ENCODE measurements at places on chromosomes 3 and 15. TPM values are rescaled to one million over a fixed set of nuclear protein-coding genes. Genes with fewer than 3 reads are reported as not detected.

GRCh38 chr3:63909431-63909830 lies 2.8 kb downstream of the SCAANT1 start:
- H3K36me3 ChIP-seq, result peaks cover 7% of the 10 kb centered on the region
- no peak for DNase-seq
- no peak overlapping the region for H3K27ac ChIP-seq
- H3K4me1 ChIP-seq, result peaks cover 30% of the 10 kb centered on the region

GRCh38 chr15:73550190-73550589 lies 83.0 kb downstream of the NPTN start:
- DNase-seq, result no peak
- H3K27ac ChIP-seq, result no peak overlapping the region
- H3K36me3 ChIP-seq, result no peaks in the 10 kb centered on the region
- H3K27me3 ChIP-seq, result no peaks in the 10 kb centered on the region

DNA sequence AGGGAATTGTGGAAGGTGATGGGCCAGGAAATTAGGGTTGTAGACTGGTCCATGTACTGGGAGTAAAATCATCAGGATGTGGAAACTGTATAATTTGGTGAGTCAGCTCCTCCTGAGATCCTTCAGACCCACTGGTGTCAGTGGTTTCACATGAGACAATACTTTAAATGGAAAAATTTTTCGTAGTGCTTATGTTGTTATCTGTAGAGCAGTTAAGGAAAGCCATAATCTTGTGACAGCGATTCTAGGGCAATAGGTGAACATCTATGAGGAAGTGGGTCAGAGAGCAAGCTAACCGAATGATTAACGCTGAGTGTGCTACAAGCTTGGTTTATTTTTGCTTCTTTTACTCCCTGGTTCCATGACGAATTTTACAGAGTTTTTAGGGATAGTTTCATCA lies 200.6 kb downstream of the CADM2 start:
- H3K36me3 ChIP-seq, result no peaks in the 10 kb centered on the region
- DNase-seq, result no peak
- H3K27me3 ChIP-seq, result no peaks in the 10 kb centered on the region
- no peak overlapping the region for H3K4me3 ChIP-seq
- no peak overlapping the region for H3K27ac ChIP-seq

- no peaks in the 10 kb centered on the region for H3K36me3 ChIP-seq
- H3K4me1 ChIP-seq, result no peaks in the 10 kb centered on the region
Observed at GRCh38 chr3:168865022-168865551, 769.4 kb upstream of the GOLIM4 start.

DNA sequence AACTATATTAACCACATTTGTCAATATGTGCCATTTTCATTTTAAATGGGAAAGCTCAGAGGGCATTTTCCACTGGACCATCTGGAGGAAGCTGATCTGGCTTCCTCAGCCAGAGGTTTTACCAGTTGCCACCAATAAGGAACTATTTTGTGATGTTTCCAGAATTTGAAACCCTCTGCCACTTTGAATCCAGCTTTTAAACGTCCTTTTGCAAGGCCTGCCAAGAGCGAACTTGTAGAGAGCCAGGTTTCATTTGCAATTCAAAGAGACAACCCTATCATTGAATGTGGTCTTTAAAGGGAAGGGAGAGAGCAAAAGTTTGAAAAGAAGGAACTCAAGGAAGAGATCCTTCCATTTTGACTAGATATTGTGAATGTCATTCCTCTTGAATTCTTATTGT lies 123.3 kb upstream of the CHL1 start:
- H3K27ac ChIP-seq, result no peak overlapping the region
- DNase-seq, result no peak
- no peaks in the 10 kb centered on the region for H3K4me1 ChIP-seq
- H3K27me3 ChIP-seq, result no peaks in the 10 kb centered on the region
- no peaks in the 10 kb centered on the region for H3K36me3 ChIP-seq

- no peak overlapping the region for H3K27ac ChIP-seq
- H3K4me3 ChIP-seq, result no peak overlapping the region
- no peaks in the 10 kb centered on the region for H3K27me3 ChIP-seq
Observed at GRCh38 chr3:45417930-45418847, 29.8 kb downstream of the LARS2 start.

DNA sequence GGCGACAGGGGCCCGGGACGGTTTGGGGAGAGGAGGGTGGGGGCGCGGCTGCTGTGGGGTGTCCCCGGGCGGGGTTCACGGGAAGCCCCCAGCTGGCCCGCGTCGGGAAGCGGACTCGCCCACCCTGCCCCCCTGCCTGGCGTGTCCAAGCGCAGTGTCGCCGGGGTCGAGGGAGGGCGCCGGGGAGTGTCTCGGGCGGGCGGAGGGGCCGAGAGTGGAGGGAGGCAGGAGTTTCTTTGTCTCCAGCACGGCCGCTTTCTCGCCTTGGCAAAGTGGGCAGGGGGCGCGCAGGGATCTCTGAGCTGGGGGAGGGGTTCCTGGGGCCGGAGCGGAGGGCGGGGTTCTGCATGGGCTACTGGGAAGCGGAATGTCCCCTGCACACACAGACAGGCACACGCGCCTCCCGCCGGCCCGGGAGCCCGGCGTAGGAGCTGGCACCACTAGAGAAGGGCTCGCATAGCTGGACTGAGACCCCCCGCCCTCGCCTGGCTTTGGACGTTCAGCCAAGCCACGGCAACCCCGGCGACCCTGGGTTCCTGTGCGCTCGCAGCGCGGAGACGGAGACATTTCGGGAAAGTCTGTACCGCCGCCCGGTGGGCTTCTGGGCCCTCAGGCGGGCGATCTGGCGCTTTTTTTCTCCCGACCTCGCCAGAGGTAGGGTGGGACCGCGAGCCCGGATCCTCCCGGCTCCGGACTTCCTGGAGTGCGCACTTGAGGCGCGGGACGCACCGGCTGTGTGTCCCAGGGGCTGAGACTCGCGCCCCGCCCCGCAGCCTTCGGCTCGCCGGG lies 822 bp downstream of the ST8SIA2 start:
- H3K4me3 ChIP-seq, result no peak overlapping the region
- no peaks in the 10 kb centered on the region for H3K36me3 ChIP-seq
- H3K27ac ChIP-seq, result no peak overlapping the region
- H3K4me1 ChIP-seq, result peaks cover 9% of the 10 kb centered on the region
- peak; percentile 33 for DNase-seq

DNA sequence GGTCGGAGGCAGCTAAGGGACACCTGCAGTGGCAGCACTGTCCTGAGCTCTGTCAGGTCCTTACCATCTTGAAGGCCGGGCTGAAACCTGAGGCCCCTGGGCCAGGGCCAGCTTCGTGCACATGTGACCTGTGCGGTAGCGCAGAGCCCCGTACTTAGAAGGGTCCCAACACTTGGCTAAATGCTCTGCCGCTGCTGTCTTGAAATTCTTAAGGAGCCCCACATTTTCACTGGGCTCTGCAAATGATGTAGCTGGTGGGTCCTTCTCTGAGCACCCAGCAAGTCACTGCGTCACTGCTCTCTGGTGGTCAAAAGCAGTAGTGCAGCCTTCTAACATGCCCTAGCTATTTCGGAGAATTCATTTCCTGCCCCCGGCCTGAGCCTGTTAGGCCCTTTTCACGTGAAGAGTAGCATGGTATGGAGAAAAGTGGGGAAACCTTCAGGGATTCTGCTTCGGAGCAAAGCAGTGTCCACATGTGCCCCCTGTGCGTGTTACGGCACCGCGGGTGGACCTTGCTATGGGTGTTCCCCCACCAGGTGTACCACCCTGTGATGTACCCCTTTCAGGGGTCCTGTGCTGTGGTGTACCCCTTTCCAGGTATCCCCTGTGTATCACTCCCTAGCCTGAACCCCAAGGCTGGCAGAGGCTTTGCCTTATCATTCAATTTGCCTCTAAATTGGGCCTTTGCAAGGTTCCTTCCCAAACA lies 79.7 kb downstream of the TMEM266 start:
- no peak overlapping the region for H3K4me3 ChIP-seq
- DNase-seq, result peak; percentile 70
- H3K27ac ChIP-seq, result no peak overlapping the region
- H3K4me1 ChIP-seq, result peaks cover 4% of the 10 kb centered on the region
- H3K36me3 ChIP-seq, result no peaks in the 10 kb centered on the region
- peaks cover 28% of the 10 kb centered on the region for H3K27me3 ChIP-seq

- DNase-seq, result no peak
- peaks cover 14% of the 10 kb centered on the region for H3K36me3 ChIP-seq
- no peaks in the 10 kb centered on the region for H3K27me3 ChIP-seq
- no peak overlapping the region for H3K27ac ChIP-seq
- peaks cover 37% of the 10 kb centered on the region for H3K4me1 ChIP-seq
Observed at GRCh38 chr3:46934498-46935167, 41.9 kb downstream of the CCDC12 start.

GRCh38 chr3:113625834-113626233 lies 70.6 kb downstream of the USF3 start:
- no peak overlapping the region for H3K4me3 ChIP-seq
- no peak overlapping the region for H3K27ac ChIP-seq
- peaks cover 34% of the 10 kb centered on the region for H3K36me3 ChIP-seq
- peaks cover 6% of the 10 kb centered on the region for H3K4me1 ChIP-seq
- H3K27me3 ChIP-seq, result no peaks in the 10 kb centered on the region

GRCh38 chr3:56557831-56558170 lies 826 bp downstream of the CCDC66 start:
- H3K27ac ChIP-seq, result peak overlapping the region; percentile 99
- H3K4me3 ChIP-seq, result peak overlapping the region; percentile 97
- DNase-seq, result no peak

DNA sequence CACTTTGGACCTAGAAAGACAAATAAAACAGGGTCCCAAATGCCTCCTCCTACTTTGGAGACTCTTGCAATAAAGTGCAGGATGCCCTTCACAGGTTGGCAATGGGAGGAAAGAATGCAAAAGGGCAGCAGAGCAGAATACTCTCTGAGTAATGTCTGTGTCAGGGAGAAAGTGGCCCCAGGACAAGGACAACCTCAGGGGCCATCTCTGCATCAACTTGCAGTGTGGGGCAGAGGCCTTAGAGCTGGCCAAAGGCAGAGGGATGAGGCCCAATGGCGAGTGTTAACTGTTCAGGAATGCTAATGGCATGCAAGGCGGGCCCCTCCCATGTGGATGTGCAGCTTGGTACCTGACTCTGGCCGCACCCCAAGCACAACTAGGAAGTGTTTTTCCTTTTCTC lies 8.4 kb downstream of the UPK1B start:
- no peaks in the 10 kb centered on the region for H3K4me1 ChIP-seq
- H3K4me3 ChIP-seq, result no peak overlapping the region
- peaks cover 14% of the 10 kb centered on the region for H3K27me3 ChIP-seq
- no peak for DNase-seq

DNA sequence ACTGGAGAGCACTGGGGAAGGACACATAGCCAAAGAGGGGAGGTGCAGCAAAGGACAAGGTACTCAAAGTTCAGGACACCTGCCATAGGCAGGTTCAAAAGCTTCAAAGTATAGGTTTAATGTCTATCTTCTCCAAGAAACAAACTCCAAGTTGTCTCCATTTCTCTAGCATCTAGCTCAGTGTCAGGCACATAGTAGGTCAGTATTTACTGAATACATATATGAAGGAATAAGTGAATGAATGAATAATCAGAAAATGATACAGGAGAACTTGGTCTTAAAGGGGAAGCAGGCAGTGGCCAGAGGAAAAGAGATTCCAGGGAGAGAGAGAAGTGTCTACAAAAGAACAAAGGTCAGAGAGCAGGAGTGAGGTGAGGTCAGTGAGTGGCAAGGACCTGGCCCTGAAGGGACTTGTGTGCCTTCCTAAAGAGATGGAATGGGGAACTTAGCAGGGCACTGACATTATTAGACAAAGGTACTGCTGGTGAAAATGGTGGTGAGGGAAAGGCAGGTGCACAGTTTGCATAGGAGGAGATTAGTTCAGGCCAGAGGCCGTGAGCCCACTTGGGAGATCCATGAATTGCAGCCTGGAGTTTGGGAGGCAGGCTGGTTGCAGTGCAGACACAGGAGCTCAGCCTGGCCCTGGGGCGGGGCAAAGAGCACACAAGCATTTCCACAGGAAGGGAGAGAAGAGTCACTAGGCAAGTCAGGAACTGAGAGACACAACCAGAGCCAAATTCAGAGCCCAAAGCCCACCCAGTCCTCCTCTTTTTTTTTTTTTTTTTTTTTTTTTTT lies 21.4 kb downstream of the TBC1D2B start:
- H3K27me3 ChIP-seq, result no peaks in the 10 kb centered on the region
- peak overlapping the region; percentile 81 for H3K27ac ChIP-seq
- no peak for DNase-seq
- peaks cover 30% of the 10 kb centered on the region for H3K36me3 ChIP-seq
- H3K4me3 ChIP-seq, result peak overlapping the region; percentile 51
- H3K4me1 ChIP-seq, result peaks cover 71% of the 10 kb centered on the region

- no peak for DNase-seq
- no peaks in the 10 kb centered on the region for H3K4me1 ChIP-seq
- H3K36me3 ChIP-seq, result peaks cover 7% of the 10 kb centered on the region
- no peaks in the 10 kb centered on the region for H3K27me3 ChIP-seq
- no peak overlapping the region for H3K27ac ChIP-seq
Observed at GRCh38 chr15:80942746-80943565, 46.7 kb downstream of the MESD start.

GRCh38 chr3:182980204-182981037 lies at the start of gene DCUN1D1:
TSS of gene DCUN1D1 (minus strand) at chr3:182980538. CDS start at chr3:182980489, 49 bp downstream.
- peak within 1 kb of the TSS; percentile 91 for H3K27ac ChIP-seq
- H3K4me1 ChIP-seq, result peaks cover 41% of the 10 kb centered on the region
- H3K36me3 ChIP-seq, result peaks cover 3% of the 10 kb centered on the region
- H3K4me3 ChIP-seq, result peak within 1 kb of the TSS; percentile 97

- no peak for DNase-seq
- H3K4me1 ChIP-seq, result no peaks in the 10 kb centered on the region
- H3K4me3 ChIP-seq, result no peak overlapping the region
Observed at GRCh38 chr3:146382386-146382785, 87.0 kb downstream of the PLSCR2 start.

DNA sequence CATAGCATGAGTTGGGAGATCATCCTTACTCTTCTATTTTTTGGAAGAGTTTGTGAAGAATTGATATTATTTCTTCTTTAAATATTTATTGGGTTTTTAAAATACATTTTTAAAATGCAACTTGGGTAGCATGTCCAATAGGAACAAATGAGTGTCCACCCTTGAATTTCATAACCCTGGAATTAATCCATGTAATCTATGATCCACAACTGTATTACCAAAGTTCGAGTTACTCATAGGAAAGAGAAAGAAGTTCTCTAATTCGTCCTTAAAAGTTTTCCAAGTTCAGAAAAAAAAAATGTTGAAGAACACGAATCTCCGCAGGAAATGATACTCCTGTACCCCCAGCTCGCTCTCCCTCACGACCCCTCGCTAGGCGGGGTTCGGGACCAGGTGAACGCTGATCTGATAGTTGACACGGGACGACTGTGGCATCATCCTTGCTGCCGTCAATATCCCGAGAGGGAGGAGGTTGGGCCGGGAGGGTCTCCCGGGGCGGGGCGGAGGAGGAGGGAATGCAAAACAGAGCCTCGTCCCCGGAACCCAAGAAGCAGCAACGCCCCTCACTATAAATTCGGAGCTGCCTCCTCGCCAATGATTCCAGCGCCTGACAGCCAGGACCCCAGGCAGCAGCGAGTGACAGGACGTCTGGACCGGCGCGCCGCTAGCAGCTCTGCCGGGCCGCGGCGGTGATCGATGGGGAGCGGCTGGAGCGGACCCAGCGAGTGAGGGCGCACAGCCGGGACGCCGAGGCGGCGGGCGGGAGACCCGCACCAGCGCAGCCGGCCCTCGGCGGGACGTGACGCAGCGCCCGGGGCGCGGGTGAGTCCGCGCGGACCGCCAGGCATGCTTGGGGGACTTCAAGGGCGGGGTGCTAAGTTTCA lies at the start of gene AGTR1:
Gene AGTR1 (plus strand): TSS at position 598 of the 884 bp plus-strand sequence. CDS start 43,133 bp downstream, outside the sequence.
- no peak within 1 kb of the TSS for H3K27ac ChIP-seq
- no peak within 1 kb of the TSS for H3K4me3 ChIP-seq
- no peaks in the 10 kb centered on the region for H3K4me1 ChIP-seq
- no peaks in the 10 kb centered on the region for H3K36me3 ChIP-seq
- H3K27me3 ChIP-seq, result peaks cover 17% of the 10 kb centered on the region

Gene ZNF619
- 11.3 TPM for total RNA-seq

Gene GOLGA6D
- total RNA-seq, result not detected

Gene ZNF385D
- total RNA-seq, result not detected

Gene WNT7A
- 1.5 TPM for total RNA-seq

Gene CSPG5
- total RNA-seq, result 0.43 TPM

Gene SOX2
- not detected for total RNA-seq

Gene FBXW12
- not detected for total RNA-seq

Gene CCR8
- 1.2 TPM for total RNA-seq

Gene PARP3
- total RNA-seq, result 23.5 TPM

Gene GP5
- 2.3 TPM for total RNA-seq

Gene SLC9C1
- not detected for total RNA-seq
